ENCODE measurements at places on chromosomes 4 and X.

DNA sequence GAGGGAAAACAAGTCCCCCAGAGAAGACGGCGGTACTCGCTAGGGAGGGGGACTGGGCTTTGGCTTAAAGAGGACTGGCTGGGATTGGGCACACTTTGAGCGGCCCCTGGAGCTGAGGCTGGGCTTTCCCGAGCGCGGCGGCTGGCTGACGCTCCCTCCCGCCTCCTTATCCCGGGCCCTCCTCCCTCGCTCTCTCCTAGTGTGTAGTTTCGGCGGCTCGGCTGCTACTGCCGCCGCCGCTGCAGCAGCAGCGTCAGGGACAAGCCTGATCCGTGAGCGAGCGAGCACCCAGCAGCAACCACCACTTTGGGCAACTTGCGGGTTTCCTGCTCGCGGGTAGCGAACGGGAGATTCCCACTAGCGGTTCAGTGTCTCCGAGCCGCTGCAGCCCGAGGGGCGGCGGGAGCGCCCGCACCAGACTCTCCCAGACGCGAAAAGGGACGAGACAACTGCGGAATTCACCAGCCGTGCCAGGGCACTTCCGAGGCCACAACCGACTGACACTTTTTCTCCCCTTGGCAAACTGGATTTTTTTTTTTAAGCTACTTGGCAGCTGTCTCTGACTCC is 632 bp upstream of the PCDH7 start:
- no peak for DNase-seq

DNA sequence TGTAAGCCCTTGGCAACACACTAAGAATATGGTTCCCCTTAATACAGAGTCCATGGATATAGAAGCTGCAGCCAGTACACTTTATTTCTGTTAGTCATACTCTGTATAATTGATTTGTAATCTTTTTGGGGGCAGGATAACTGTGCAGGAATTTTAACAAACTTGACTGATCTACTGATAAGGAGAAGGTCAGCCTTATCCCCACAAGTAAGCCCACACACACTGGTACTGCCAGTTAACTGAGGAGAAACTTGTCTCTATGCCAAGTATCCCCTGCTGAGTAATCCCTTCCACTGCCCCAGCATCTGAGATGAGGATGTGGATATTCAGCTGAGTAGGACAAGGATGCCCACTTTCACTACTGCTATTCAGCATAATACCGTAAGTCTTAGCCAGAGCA is 154.9 kb upstream of the CXXC4 start:
- no peak for DNase-seq

DNA sequence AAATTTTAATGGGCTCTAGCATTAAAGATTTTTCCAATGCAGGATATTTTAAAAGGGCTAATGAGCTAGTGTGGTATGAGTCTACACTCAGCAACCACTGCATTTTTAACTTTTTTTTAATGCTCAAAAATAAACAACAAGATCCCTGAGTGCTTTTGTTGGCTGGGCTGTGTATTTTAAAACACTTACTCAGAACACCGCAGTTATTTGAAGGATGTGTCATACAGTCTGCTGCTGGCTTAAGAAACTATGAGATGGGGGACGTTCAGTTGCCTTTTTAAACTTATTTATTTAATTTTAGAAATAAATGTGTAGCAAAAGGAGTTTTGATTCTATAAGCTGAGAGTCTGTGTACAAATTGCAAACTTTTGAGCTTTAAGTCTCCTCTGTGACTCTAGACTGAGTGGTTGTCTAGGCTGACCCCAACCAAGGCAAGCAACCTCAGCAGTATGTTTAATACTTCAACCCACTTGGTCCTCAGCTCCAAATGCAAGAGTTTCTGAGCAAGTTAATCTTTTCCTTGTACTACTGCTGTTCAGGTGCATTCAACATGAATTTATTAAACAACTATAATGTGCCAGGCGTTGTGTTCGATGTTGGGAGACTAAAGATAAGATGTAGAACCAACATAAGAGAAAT is 278.6 kb upstream of the DIPK2B start:
- no peak for DNase-seq

GRCh38 chr4:144714166-144714565 is 68.2 kb downstream of the HHIP start:
- DNase-seq, result no peak

GRCh38 chr4:121306931-121307330 is 73.9 kb downstream of the QRFPR start:
- no peak for DNase-seq

DNA sequence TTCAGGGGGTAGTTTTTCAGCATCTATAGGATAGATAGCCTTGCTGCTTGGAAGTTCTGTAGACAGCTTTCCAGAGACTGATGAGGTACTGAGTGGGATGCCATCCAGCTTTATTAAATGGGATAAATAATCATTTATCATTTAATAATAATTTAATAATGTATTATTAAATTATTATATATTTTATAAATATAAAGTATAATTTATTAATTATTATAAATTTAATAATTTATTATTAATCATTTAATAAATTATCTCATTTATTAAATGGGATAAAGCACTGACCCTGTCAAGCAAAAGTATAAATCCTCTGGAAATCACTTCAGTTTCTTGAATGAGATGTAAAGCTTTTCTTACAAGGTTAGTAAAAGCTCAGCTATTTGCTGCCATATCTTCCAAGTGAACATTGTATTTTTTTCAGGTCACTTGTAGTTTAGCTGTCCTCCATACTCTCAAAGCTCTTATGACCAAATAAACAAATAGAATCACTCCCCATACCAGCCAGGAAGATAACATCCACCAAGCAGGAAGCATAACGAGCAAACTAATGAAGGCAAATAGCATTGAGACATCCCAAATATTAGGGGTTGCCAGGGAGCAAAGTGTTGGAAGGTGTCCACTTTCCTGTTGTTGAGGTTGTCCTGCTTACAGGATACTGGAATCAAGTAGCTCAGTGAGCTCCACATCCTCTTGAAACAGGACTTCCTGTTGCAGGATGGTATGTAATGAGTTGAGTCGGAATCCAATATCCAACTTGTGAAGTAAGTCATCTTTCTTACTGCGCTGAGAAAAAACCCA is 88.9 kb downstream of the ZNF674 start:
- no peak for DNase-seq

DNA sequence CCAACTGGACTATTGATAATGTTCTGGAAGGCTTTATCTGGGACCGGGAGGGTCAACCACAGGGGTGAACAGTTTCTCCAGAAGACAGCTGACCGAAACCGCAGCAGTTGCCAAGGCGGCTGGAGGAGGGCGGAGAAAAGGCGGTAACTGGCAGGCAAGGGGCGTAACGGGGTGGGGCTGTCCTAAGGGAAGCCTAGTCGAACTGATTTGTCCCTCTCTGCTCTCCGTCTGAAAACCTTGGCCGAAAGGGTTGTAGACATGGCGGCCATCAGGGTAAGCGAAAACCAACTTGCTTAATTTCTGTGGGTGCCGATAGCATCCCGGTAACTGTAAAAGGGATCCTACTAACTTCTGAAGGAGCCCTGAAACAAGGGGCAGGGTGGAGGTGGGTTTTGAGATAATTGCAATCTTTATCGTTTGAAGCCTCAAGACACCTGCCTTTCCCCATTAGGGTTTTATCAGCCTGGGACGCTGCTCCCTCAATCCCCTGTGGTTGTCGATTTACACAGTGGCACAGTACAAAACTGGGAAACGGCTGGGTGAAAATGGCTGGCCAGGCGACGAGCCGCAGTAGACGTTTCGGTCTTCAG is at the start of gene APOOL:
Gene APOOL, plus strand, starts transcription at position 223 of the 590 bp plus-strand sequence. Its CDS starts 36 bp downstream, at position 259.
- peak; percentile 80 for DNase-seq

DNA sequence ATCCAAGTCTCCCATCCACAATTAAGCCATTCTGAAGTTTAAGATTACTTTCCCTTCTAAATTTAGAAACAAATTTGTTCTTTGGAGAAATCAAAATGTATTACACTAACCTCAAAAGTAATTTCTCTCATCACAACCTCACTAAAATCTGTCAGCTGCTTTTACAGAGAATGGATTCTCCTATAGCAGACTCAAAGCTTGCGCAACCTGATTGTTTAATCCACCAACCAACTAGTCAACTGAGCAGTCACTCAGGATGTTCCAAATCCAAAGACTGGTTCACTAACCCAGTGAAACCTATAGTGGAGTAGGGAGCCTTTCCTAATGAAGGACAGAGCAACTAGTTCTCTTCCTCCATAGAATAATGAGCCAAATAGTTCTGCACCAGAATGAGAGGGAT is 44.3 kb downstream of the RCHY1 start:
- DNase-seq, result no peak
